ENCODE measurements at places on chromosomes 7 and 10.
A peak's percentile ranks its signal among the peaks of the same experiment; 100 is the strongest.

DNA sequence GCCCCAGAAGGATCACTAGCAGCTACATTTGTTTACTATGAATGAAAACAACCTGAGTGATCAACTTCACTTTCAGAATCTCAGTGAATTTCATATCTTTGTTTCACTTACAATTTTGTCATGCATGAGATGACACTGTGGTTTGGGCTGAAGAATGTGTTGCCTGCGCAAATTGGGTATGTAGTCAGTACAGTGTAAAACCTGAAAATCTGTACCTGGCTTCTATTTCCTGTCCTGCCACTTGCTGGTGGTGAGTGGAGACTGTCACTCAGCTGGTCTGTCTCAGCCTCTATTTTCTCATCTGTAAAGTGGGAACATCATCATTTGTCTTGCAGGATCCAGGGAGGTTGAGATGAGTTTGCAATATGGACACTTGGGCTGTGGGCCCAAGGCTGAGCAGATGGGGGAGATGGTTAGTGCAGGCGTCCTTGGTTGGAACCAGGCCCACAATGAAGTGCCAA lies 118.0 kb downstream of the WDFY4 start:
- peak; percentile 25 for DNase-seq

- no peak for DNase-seq
Observed at GRCh38 chr10:96263176-96263575, 8.2 kb downstream of the BLNK start.

DNA sequence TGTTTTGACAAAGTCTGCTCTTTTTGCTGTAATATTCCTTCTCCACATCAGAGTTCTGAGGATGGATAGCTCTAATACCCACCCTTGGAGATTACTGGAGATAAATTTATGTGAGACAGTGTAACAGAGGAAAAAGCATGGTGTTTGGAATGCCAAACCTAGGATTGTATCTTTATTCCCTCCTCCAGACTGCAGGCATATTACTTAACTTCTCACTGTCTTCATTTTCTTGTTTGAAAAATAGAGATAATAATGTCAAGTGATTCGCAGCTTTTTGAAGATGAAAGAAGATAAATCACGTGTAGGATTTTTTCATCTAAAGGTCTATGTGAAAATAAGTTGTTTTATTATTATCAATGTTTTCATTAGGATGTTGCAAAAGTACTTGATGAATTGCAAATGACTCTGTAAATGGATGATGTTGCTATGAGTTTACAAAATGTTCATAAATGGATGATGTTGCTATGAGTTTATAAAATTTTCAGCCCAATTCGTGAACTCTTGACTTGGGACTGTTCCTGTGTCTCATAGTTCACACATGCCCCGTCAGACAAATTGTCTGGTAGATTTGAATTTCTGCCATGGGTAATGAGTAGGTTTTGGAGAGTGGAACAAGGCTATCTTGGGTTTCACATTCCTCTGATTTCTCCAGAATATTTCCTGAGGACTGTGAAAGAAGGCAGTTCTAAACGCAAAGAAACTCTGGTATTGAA lies 113.1 kb upstream of the IGFBP3 start:
- DNase-seq: no peak

DNA sequence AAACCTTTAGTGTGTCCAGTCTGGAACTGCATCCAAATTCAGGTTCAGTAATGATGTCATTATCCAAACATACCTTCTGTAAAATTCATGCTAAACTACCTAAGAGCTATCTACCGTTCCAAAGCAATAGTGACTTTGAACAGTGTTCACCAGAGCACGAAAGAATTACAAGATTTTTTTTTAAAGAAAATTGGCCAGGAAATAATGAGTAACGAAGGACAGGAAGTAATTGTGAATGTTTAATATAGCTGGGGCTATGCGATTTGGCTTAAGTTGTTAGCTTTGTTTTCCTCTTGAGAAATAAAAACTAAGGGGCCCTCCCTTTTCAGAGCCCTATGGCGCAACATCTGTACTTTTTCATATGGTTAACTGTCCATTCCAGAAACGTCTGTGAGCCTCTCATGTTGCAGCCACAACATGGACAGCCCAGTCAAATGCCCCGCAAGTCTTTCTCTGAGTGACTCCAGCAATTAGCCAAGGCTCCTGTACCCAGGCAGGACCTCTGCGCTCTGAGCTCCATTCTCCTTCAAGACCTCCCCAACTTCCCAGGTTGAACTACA lies 694 bp upstream of the FAS start:
- no peak for DNase-seq

DNA sequence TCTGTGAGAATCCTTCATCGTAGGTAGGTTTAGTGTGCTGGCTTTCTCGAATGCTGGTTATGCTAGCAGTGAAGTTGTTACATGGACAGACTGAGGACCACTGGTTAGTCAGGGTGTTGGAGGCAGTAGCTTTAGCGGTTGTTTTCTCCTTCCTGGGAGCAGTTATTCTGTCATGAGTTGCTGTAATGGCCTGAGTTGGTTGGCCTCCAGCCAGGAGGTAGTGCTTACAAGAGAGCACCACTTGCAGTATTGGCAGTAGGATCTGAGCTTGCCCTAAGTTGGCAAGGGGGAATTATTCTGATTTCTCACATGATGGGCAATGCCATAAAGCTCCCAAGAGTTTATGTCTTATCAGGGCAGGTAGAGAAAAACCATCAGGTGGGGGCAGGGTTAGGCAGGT lies 58.0 kb downstream of the IPMK start:
- no peak for DNase-seq

- DNase-seq: no peak
Observed at GRCh38 chr7:51298912-51299311, 17.7 kb downstream of the COBL start.

- DNase-seq: no peak
Observed at GRCh38 chr7:66267249-66267648, 62.1 kb downstream of the TPST1 start.

DNA sequence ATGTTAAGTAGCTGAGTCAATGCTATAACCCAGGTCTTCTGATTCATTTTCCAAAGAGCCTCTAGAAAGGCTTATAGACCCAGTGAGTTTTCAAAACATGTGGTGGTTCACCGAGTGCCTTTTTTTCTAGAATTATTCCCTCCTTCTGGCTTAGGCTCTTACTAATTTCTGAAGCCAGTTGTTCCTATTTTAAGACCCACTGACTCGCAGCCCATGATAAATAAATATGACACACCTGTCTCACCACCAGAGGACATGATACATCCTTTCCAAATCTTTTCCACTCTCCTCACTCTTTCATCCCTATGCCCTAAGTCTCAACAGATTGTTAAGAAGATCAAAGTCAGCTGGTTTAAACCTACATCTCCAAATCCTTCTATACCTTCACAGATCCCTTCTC lies 126.0 kb upstream of the WNT16 start:
- no peak for DNase-seq

DNA sequence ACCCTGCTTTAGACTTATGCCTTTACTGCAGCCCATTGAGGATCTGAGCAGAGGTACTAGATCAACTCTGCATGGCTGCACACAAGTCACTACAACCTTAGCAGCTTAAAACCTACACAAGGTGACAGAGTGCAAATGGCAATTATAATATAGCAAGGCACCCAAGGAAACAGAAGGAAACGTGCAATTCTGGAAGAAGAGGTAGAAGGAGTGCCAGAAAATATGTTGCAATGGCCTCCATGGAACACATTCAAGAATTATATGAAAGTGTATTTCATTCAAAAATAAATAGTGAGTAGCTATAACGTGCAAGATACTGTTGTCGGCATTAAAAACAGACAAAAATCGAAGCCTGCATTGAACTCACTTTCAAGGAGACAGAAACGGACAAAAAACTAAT lies 2.9 kb upstream of the AKR1C8 start:
- no peak for DNase-seq

Measured in CD4-positive, alpha-beta T cell treated with Interleukin-1 beta for 1 hour (primary cell).